ENCODE measurements at places on chromosomes 3 and 15. TPM values are rescaled to one million over a fixed set of nuclear protein-coding genes. Genes with fewer than 3 reads are reported as not detected.

GRCh38 chr3:51798411-51798963 is 19.4 kb upstream of the IQCF6 start:
- DNase-seq, result no peak

DNA sequence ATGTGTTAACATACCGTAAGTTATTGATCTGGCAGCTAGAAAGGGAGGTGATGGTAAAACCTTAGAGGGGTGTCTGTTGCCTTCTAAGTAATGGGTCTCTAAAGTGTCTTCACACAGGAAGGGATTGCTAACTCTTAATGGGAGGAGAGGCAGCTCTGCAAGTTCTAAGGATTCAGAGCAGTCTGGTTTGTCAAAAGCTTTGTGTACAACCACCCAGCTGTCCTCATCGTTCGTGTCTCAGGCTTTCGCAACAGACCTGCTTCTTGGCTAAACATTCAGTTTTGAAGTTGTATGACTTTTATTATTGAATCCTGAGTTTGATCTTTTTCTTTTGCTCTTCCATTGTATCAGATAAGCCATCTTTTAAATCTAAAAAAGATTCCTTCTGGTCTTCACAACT is 404.9 kb downstream of the SQOR start:
- DNase-seq, result no peak

DNA sequence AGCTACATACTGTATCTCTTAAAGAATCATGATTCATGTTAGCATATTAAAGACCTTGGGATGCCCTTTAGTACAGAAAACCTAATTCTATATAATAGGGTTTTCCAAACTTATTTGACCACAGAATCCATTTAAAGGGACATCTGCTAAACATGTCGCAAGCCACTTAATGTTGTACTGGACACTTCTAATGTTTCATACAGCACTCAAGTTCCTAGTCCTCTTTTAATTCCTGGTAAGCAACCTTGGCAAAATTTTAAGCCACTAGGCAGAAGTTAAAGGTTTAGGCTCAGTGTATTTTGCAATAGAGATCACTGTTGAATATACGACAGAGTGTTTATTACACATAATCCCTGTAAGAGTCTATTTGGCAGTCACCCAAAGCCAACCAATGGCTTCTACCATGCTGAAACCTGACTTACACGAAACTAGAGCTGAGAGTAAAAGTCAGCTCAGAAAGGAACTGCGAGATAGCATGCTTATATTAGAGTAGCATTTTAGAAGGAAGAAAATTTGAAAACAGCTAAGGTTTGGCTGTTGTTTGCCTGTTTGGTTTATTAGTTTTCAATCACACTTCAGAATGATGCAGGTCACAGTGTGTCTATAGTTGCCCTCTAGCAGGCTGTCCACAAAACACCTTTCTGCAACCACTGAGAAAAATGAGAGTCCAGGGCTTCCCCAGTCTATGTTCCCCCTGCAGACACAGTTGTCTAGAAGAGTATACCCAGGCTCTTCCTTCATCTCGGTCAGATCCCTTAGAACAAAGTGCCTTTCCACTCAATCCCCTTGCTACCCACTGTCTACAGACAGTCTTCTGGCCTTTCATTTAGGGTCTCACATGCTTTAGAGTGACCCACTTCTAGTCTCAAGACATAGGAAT is 104.4 kb downstream of the FMN1 start:
- DNase-seq, result no peak

GRCh38 chr15:45684533-45684932 is 49.7 kb downstream of the SQOR start:
- no peak for DNase-seq

- DNase-seq, result no peak
Observed at GRCh38 chr3:42926310-42926709, 20.4 kb downstream of the ZNF662 start.

DNA sequence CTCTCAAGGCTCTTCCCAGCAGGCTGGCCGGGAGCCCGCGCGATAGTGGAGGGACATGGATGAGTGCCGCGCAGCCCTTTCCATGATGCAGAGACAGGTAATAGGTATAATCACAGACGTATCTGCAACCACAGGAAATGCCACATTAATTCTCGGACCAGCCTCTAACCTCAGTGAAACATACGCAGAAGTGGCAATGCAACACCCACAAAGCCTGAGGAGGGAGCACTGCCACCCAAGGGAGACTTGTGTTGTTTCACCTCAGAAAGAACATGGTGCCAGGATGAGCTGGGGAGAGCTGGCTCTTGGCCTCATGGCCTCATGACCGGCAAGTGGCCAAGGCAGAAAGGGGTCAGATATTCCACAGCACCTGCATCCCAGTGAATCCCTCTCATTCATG is 39.0 kb downstream of the PGPEP1L start:
- no peak for DNase-seq

- no peak for DNase-seq
Observed at GRCh38 chr3:188607805-188608315, 453.9 kb downstream of the LPP start.

Gene DUT
- polyA plus RNA-seq, result 27.8 TPM

Gene IL17RE
- polyA plus RNA-seq, result 36.3 TPM

Gene SHF
- polyA plus RNA-seq, result 20.9 TPM

Gene CCNB2
- 43.5 TPM for polyA plus RNA-seq

Gene SYNPR
- not detected for polyA plus RNA-seq

Gene ZWILCH
- polyA plus RNA-seq, result 9.5 TPM
